Femur (tissue), 1 donor: ENCODE measurements at places on chromosomes 5 and 9.

GRCh38 chr5:20276061-20276958 lies 288.3 kb upstream of the CDH18 start:
- DNase-seq = no peak

- DNase-seq = no peak
Observed at GRCh38 chr9:121399126-121399882, 29.3 kb upstream of the STOM start.

- no peak for DNase-seq
Observed at GRCh38 chr5:158809936-158810335, 289.8 kb downstream of the EBF1 start.

DNA sequence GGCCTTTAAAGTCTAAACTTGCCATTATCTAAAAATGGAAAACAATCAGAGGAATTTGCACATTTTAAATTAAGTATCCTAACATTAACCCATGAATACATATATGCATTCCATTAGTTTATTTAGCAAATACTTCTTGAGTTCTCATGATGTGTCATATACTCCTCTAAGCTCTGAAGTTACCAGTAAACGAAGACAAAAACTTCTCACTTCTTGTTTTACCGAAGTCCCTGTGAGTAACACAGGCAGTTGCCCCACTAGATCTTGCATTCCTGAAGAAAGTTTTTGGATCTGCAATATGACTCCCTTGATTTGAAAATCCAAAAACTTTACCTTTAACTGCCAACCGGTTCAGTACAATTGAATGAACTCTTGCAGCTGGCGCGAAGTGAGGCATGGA lies 439.0 kb upstream of the MPDZ start:
- DNase-seq = no peak

DNA sequence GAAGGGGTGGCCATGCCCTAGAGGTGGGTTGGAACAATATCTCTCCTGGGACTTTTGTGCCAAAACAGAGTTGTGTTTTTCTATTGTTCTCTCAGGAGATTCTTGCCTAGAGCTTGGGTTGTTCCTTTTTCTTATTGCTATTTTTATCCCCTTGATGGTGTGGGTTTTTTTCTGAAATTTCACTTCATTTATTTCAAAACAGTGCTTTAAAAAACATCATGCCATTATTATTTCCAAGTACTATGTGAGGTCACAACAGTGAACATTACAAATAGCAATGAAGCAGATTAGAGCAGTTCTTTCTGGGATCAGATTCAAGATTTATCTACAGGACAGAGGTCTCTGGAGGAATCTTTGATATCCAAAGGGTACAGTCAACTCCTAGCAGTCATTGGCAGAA lies 76.6 kb downstream of the ACTBL2 start:
- DNase-seq = no peak

DNA sequence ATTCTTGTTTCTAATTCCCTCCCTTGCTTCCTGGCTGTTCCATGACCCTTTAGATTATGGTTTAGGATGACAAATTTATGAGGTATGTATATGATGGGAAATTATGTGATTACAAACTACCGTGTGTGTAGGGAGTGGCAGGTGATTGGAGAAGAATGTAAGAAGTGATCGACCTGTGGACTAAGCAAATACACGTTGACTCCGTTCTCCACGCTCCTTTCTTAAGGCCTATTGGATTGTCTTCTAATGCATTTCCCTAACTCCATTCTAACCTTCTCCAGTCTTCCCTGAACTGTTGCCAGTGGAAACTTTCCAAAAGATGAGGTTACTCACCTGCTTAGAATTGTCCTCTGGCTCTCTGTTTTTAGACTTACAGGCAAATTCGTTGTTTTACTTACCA lies 36.6 kb downstream of the MVB12B start:
- DNase-seq = no peak

- no peak for DNase-seq
Observed at GRCh38 chr5:74075501-74076484, 449.8 kb downstream of the ARHGEF28 start.

GRCh38 chr5:171533153-171533552 lies 113.7 kb downstream of the FGF18 start:
- DNase-seq = no peak

- DNase-seq = no peak
Observed at GRCh38 chr9:116800885-116801284, 113.8 kb downstream of the TRIM32 start.

DNA sequence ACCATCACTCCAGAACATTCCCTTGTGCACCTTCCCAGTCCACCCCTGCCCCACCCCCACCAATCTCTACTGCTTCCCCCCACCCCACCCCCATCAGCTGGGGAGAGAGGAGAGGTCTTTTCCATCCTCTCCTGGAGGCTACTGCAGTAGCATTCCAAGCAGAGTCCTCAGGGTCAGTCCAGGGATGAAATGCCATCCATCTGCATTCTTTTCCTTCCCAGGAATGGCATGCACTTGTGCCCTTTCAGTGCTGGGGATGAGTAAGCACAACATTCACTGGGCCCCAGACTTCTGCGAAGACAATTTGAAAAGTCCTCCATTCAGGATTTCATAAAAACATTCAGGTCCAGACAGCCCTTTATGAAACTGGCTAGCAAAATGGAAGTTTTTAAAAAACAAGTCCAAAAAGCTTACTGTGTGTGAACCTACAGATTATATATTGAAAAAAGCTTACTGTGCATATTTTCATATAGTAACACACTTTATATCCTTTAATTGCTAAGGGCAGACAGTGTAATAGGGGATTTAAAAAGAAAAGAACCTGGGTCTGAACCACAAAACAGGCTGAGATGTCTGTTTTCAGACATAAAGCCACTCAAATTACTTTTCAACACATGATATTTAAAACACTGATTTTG lies 50.0 kb upstream of the GOLPH3 start:
- no peak for DNase-seq

- DNase-seq = no peak
Observed at GRCh38 chr9:100689635-100690034, 111.8 kb downstream of the CAVIN4 start.

GRCh38 chr9:520302-520701 lies 305.6 kb downstream of the DOCK8 start:
- no peak for DNase-seq

GRCh38 chr5:73317523-73317922 lies 131.1 kb downstream of the FOXD1 start:
- no peak for DNase-seq

GRCh38 chr9:88339317-88339716 lies 48.9 kb upstream of the SPIN1 start:
- no peak for DNase-seq

- no peak for DNase-seq
Observed at GRCh38 chr5:181241393-181241975, 2.2 kb downstream of the RACK1 start.

DNA sequence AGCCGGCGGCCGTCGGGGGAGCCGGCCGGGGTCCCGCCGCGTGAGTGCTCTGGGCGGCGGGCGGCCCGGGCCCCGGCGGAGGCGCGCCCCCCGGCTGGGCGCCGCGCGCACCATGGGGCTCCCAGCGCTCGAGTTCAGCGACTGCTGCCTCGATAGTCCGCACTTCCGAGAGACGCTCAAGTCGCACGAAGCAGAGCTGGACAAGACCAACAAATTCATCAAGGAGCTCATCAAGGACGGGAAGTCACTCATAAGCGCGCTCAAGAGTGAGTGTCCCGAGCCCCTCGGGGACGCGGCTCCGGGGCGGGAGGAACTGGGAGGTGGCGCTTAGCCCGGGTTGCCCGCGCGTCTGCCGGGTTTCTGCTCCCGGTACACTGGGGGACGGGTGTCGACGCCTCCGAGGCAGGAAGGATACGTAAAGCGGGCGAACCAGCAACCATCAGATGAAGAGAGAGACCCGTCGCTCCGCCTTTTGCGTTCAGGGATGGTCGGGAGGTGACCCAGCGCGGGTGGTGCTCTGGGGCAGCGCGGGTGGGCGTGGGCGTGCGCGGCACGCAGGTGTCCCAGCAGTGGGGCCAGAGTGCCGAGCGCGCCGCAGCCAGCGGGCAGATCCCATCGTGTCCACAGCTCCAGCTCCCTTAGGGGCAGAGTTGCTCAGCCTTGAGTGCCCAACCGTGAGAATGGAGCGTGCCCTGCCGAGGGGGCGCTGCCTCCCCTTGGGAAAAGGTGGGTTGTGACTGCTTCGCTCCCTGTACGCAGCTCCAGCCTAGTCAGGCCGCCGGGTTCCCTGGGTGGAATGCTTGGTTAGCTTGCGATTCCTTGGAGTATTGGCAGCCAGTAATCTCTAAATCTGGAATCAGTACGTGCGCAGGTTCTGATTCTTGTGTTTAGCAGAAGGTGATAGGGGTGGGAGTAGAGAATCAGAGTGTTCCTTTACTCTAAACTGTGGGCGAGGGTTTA lies 753 bp downstream of the ARHGAP26 start:
- peak; percentile 60 for DNase-seq

GRCh38 chr9:121267689-121268597 lies at the start of gene GSN:
TSS of gene GSN (plus strand) at chr9:121268162. CDS start at chr9:121301972, 33,810 bp downstream.
- peak; percentile 91 for DNase-seq

GRCh38 chr5:62143268-62144229 lies 162.5 kb upstream of the KIF2A start:
- no peak for DNase-seq

DNA sequence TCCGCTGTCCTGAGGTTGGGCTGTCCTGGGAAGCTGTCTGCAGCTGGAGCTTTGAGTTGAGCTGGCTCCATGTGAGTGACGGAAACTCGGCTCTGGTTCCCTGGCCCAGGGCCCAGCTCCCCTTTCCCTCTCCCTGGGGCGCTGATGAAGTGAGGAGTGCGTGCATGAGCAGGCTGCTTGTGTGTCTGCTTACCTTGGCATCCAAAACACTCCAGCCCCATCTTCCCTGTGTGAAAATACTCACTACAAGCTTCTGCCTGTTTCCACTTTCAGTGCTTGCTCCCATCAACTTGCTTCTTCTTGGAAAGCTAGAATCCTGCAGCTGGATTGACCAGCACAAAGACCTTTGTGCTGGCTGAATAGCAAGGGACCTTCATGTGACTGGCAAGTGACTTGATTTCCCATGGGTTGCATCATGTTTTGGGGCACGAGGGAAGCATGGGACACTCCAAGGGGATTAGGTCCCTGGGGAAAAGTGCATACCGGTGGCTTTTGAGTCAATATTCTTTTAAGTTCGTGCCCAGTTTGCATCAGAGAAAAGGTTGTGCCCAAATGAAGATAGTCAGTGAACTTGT lies 198.1 kb downstream of the GADD45G start:
- DNase-seq = peak; percentile 89

GRCh38 chr5:78824831-78825281 lies 160.3 kb downstream of the ARSB start:
- DNase-seq = peak; percentile 43

DNA sequence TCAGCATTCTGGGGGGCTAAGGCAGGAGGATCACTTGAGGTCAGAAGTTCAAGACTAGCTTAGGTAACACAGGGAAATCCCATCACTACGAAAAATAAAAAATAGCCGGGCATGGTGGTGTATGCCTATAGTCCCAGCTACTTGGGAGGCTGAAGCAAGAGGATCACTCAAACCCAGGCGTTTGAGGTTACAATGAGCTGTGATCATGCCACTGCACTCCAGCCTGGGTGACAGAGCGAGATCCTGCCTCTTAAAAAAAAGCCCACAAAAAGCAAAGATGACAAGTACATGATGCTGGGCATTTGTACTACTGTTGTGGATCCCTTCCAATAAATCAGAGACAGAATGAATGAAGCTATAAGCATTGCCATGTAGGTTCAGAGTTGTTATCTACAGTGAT lies 320.1 kb upstream of the PANK3 start:
- DNase-seq = no peak

DNA sequence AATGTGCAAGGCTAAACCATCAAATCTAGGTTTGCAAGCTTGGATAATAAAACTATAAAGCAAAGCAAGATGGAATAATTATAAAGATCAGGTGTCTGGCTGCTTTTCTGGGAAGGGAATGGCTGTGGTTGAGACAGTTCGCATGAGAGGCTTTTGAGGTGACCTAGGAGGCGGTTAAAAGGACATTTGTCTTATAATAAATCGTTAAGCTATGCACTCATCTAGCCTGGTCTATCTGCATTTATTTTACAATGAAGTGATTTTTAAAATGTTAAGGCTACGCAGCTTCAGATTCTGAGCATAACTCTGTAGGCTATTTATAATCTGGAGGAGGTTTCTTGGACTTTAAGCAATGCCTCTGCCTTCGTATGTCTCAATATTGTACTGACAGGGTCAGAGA lies 29.4 kb upstream of the MAN2A1 start:
- DNase-seq = no peak

- DNase-seq = no peak
Observed at GRCh38 chr9:129746092-129746777, 6.6 kb downstream of the PTGES start.

DNA sequence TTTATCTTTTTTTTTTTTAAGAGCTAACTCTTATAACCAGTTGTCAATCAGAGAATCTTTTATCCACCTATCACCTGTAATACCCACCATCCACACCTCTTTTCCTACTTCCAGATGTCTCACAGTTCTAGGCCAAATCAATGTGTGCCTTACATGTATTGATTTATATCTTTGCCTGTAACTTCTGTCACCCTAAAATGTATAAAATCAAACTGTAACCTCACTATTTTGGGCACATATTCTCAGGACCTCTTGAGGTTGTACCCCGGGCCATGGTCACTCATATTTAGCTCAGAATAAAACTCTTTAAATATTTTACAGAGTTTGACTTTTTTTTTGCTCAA lies 404.7 kb upstream of the RORB start:
- DNase-seq = no peak

DNA sequence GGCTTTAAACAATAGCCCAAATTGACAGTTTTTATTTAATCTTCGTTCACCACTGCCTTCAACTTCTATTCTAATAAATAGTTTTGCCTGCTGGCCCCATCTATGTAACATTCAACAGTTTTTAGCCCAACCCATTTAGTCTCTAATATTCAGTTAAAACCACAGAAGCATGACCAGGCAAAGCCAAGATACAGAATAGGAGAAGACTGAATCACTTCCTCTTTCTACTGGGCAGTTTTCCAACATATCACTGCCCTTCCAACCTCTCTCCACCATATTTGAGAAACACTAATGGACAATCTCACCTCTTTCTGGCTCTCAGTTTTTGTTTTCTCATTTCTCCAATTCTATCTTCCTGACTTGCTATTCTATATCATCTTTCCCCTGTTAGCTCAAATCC lies 352.9 kb downstream of the DNAH5 start:
- DNase-seq = no peak

DNA sequence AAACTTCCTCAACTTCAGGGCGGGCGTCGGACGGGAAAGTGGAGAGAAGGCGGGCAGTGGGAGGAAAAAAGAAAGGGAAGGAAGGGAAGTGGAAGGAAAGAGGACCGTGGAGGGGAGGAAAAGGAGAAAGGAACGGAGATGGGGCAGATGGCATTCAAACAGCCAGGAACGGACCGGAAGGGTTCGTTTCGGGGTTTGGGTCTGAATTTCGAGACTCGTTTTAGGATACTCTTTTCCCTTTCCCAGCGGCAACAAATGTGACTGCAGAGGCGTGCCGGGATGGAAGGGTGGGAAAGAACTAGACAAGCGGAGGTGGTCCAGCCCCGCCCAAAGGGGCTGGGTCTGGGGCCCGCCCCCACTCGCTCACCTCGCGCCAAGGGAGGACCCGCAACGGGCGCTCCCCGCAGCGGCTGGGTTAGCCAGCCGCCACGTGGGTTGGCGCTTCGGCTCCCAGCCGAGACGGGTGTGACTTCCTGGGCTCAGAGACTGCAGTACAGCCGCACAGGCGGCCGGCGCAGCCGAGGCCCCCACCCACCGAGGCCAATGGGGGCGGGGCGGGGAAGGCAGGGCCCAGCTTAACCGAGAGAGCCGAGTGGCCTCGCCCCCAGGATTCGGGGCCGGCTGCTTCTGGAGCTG lies 2.7 kb downstream of the VCAN start:
- peak; percentile 95 for DNase-seq
